ENCODE measurements at places on chromosomes 4 and X.
A peak's percentile ranks its signal among the peaks of the same experiment; 100 is the strongest.

DNA sequence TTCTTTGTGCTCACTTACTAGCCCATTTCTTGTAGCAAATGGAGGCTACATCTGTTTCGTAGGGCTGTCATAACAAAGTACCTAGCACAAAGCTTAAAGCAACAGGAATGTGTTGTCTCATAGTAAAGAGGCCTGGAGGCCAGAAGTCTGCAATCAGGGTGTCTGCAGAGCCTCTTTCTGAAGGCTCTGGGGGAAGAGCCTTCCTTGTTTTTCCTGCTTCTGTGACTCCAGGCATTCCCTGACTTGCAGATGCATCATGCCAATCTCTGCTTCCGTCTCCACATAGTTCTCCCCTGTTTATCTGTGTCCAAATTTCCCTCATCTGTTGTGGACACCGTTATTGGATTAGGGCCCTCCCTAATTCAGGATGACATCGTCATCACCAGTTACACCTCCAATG lies 67.1 kb downstream of the SHROOM2 start:
- DNase-seq, result no peak

DNA sequence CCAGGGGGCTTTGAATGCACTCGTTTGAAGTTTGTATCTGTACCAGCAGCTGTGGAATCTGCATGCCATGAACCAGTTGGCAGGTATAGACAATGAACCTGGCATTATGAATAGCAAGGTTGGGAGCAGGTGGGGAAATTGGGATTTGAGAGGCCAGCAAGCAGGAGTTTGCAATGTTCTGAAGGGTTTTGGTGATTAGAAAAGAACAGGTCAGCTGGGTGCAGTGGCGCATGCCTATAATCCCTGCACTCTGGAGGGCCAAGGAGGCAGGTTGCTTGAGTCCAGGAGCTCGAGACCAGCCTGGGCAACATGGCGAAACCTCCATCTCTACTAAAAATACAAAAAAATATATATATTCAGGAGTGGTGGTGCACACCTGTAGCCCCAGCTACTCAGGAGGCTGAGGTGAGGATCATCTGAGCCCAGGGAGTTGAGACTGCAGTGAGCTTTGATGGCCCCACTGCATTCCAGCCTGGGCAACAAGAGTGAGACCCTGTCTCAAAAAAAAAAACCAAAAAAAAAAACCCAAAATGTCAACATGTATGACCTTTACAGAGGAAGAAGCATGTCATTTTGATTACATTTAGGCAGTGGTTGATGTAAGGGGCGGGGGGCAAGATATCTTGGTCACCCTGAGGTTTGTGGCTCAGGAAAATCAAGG lies 63.9 kb downstream of the TSC22D3 start:
- DNase-seq, result no peak

- DNase-seq, result no peak
These were observed 121.0 kb downstream of the PCDH19 start for GRCh38 chrX:100289066-100289558.

GRCh38 chr4:172809319-172809718 lies 359.3 kb upstream of the GALNT7 start:
- DNase-seq, result no peak

- no peak for DNase-seq
These were observed 21.7 kb downstream of the PPP2R2C start for GRCh38 chr4:6450709-6451108.

- no peak for DNase-seq
These were observed 111.8 kb downstream of the APBB2 start for GRCh38 chr4:41102414-41103092.

DNA sequence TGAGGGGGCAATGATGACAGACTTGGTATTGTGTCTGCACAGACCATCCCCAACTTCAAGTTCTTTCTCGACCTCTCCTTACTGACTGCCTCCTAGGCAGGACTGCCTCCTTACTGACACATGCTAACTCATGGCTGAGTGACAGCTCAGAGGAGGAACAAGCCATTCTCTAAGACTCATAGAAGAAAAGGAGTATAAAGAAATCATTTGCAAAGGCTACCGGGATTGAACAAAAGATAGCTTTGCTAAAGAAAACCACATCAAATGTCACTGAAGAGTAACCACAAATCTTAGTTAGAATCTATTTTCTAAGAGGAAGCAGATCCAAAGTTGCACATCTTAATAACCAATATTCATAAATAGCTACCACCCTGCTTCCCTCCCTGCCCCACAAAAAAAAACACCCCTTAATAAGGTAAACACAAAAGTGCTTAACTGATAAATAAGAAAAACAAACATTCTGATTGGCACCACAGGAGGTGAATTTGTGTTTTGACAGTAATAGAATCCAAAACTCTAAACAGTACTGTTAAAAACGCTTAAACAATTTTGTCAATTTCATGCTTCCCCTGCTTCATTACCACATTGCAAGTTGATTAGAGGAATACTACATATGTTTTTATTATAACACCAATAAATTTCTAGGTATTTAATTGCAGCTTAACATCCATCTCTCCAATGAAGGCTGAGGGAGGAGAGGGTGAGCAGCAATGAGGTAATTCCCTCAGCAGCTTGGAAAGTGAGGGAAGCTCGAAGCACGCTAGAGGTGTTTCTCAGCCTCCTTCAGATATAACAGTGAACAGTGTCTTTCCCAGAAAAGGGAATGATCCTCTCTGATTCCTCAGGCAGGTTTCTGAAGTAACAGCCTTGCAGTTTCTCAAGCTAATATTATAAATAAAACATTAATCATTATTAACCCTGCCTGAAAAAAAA lies 160.0 kb downstream of the HNRNPD start:
- DNase-seq, result no peak

DNA sequence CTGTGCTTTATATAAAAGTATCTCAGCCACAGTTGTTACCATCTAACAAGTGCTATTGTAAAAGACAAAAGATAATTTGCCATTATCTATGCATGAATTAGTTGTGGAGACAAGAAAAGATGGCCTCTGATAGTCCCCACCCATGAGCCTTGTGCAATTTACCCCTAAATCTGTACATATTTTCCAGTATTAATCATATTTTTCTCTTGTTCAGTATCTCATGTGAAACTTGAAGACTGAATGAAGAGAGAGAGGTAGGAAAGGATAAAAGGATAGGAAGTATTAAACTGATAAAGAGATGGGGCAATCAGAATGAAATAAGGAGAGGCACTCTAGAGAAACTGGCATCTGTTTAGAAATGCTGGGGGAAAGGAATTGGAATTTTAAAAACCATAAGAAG lies 3.7 kb downstream of the MYOZ2 start:
- DNase-seq, result no peak

DNA sequence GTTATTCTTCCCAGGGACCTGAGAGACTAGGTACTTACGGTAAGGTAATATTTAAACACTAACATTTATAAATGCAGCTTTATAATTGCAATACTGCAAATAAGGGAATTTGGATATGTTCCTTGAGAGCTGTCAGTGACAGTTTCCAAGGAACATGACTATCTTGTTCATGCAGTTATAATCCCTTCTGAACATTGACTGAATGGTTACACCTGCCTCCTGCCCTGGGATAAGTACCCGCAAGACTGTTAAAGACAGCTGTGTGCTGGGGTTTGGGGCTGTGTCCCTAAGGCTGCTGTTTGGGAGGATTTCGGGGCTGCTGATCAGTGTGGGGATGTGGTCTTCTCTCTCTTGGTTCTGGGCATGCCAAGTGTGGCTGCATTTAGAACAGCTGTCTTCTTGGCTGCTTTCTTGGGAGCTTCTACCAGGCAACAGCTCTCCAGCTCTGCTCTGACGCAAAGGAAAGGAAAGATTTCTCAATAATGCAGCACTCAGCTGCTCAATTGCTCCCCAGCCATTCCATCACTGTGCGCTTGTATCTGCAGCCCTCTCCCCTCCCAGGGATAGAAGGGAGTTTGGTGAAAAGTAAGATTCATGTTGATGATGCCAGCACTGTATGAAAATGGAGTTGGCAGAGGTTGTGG lies 298.8 kb upstream of the TAPT1 start:
- peak; percentile 31 for DNase-seq

DNA sequence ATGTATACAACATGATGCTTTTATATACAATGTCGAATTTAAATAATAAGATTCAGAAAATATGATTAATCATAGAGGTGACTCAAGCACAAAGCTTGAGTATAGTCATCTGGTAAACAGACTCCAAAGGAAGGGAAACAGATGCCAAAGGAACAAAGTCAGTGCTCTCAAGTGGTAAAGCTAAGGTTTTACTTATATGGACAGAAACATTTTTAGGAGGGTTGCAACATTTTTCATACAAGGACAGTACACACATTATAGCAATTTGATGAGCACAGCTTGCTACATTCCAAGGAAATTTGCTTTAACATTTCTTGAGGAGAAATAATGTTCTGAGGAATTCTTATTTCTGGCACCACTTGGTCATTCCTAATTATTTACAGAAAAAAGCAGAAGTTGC lies 333.4 kb upstream of the AADAT start:
- peak; percentile 61 for DNase-seq

DNA sequence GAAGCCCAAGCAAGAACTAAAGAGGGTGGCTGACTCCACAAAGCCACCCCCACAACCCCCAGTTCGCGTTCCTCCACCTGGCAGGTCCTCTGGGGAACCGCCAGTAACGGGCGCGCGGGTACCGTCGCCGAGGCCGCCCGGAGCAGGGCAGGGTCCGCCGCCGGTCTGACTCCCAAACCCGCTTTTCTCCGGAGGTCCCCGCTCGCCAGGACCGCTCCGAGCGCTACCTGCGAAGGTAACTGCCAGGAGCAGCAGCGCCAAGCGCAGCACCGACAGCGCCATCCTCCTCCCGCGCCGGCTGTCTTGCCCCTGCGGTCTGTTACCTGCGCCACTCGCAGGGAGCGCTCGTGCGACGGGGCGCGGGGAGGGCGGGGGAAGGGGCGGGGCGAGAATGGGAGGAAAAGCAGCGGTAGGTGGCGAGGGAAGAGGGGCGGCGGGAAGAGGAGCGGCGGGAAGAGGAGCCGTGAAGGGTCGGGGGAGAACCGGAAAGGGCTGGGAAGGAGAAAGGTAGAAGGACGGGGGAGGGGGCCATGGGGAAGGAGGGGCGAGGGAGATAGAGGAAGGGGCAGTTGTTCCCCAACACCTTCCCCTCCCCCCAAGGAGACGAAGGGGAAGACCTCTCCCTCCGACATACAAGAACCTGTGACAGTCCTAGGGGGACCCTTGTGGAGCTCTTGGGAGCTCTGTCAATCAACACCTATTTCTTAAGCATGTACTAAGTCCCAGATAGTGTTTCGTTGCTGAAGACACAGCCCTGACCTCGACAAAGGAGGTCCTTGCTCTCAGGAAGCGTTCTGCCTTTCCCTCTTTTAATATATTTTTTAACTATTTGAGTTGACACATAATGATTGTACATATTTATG lies at the start of gene SPINK2:
SPINK2 (minus strand) TSS at position 321 of the 863 bp plus-strand sequence; CDS start at position 282, 39 bp downstream.
- no peak for DNase-seq

GRCh38 chrX:149803458-149804062 lies 21.8 kb downstream of the MAGEA9 start:
- no peak for DNase-seq

GRCh38 chr4:159360549-159360948 lies 257.7 kb downstream of the RAPGEF2 start:
- DNase-seq, result peak; percentile 62

DNA sequence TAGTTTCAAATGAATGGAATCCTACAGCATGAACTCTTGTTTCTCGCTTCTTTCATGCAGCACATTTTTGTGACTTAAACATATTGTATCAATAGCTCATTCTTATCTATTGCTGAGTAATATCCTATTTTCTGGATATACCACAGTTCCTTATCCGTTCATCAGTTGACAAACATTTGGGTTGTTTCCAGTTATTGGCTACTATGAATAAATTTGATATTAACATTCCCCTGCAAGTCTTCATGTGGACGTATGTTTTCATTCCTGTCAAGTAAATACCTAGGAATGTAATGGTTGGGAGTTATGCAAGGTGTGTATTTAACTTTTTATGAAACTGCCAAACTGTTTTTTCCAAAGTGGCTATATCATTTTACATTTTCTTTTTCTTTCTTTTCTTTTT lies 114.0 kb upstream of the SH3RF1 start:
- no peak for DNase-seq

GRCh38 chrX:67104982-67105757 lies 438.7 kb upstream of the AR start:
- DNase-seq, result no peak

- DNase-seq, result no peak
These were observed 3.2 kb upstream of the CCKAR start for GRCh38 chr4:26493461-26493860.

Data from GM04503 (cell line).